NCI-H82 (cell line): ENCODE measurements at places on chromosomes 2 and 18.

DNA sequence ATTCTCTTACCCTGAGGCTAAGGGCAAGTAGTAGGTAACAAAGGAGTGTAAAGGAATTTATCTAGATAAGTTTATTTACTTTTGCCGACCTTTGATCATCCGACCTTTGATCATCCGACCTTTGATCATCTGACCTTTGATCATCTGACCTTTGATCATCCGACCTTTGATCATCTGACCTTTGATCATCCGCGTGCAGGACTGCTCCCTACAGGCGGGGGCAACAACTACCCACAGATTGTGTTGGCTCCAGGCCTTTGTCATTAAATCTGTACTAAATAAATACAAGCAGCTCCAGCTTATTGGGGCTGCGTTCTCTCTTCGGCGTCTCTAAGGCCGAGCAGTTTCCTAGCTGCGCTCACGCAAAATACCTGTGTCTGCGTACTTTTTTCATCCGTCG is 56.6 kb downstream of the ZNF638 start:
- DNase-seq: no peak

DNA sequence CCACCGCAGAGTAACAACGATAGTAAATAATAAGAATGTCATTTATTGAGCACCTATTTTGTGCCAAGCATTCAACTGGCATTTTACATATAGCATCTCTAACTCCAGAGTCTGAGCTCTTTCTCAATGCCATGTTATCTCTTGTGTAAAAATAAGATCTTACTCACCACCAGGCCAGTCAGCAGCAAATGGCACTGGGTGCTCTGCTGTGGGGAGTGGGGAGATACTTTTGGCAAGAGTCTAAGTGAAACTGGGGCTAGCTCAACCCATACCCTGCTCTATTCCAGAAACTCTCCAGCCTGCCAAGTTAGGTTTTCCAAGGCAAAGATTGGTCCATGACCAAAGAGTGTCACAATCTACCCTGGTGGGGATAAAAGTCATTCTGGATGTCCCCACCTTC is 5.0 kb upstream of the SLC4A3 start:
- DNase-seq: no peak

- DNase-seq: peak; percentile 32
These were observed 615.2 kb downstream of the CNTNAP5 start for GRCh38 chr2:124640221-124640750.

- DNase-seq: no peak
These were observed 3.6 kb downstream of the CHN1 start for GRCh38 chr2:175001566-175001965.

GRCh38 chr2:179524809-179525339 is 260.2 kb upstream of the SESTD1 start:
- DNase-seq: no peak
